ENCODE measurements at places on chromosomes 7 and 10.

DNA sequence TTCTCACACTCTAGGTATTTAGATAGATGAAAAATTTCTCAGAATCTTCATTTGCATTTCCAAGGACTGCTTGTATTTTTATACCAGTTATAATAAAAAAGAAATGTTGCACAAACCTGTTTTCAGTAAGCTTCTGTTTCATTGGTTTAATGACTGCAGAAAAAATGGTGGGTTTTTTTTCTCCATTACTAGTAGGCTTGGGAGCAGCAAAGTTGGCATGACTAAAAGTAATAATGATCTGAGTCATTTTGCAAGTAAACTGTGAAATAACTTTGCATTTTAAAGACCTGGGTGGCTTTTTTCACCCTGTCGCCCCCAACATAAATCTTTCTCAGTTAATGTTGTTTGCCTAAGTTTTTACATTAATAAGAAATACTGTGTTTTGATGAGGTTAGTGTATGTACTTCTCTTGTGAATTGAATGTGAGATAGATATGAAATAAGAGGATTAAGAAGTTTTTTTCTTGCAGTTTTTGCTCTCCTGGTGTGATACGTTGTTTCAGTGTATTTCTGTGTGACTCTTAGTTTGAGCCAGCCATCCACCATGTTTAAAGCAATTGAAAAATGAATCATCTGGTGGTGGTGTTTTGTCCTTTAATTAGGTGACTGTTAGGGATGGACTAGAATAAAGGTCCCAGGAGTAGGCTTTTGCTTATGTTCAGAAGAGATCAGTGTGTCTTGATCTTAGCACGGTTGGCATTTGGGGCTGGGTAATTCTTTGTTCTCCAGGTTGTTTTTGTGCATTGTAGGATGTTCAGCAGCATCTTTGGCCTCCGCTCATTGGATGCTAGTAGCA lies 1.8 kb downstream of the GNAI1 start:
- no peak for DNase-seq

DNA sequence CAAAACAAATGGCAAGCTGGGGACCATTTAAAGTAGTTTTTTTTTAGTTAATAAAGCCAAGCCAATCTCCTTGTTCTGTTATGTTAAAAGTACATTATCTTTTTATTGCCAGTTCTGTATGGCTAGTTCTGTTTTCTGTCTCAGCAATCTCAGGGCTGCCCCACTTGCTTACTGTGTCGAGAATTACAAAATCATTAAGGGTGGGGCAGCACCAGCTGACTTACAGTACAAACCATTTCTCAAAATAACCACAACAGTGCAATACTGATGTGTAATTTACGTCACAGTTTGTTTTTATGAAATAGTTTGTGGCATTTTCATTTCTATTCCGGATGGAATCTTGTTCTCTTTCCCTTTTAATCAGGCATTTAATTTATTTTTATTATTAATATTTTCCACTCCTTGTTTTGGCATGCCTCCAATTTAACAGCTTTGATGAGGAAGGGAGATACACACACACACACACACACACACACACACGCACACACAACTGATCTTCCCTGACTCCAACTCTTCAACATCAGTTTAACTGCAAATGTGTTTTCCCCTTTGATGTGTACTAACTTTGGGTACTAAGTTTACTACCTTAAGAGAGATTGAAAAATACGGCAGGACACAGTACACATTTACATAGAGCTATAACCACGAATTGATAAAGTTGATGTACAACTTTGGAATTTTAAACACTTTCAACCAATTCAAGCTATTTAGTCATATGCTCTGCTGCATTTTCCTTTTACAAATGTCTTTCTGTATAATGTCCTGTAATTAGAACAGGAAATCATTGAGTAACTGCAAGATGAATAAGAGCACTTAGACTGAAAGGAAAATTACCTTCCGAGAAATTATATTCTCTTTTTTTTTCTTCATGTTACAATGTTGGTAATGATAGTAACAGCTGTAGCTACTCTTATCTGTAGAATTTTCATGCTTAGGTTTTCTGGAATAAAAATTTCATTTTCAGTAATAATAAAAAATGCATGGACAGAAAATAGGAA lies 91.5 kb downstream of the ARID5B start:
- peak; percentile 25 for DNase-seq

DNA sequence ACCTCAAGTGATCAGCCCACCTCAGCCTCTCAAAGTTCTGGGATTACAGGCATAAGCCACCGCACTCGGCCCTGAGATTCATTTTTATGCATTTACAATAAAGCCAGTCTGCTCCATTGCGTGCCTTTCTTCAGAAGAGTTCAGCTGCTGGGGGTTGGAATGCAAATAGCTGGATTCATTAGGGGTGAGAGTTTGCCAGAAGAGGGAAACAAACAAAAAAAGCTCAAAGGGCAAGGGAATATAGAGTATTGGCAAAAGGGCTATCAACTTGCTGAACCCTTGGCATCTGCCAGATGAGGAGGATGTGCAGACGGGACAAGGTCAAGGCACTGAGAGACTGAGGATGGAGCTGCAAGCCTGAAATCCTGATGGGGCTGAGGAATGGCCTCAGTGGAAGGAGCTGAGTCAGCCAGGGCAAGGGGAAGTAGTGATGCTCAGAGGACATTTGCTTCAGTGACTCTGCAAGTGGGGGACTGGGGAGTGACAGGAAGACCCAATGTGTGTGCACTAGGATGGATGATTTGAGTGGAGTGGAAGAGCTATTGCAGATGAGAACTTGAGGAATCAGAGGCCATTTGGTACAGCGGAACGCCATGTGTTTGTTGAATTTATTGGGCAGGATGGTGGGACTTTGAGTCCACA lies 75.0 kb upstream of the ARMC3 start:
- no peak for DNase-seq

- no peak for DNase-seq
Measured at GRCh38 chr7:45055594-45056219, 33.1 kb downstream of the NACAD start.

DNA sequence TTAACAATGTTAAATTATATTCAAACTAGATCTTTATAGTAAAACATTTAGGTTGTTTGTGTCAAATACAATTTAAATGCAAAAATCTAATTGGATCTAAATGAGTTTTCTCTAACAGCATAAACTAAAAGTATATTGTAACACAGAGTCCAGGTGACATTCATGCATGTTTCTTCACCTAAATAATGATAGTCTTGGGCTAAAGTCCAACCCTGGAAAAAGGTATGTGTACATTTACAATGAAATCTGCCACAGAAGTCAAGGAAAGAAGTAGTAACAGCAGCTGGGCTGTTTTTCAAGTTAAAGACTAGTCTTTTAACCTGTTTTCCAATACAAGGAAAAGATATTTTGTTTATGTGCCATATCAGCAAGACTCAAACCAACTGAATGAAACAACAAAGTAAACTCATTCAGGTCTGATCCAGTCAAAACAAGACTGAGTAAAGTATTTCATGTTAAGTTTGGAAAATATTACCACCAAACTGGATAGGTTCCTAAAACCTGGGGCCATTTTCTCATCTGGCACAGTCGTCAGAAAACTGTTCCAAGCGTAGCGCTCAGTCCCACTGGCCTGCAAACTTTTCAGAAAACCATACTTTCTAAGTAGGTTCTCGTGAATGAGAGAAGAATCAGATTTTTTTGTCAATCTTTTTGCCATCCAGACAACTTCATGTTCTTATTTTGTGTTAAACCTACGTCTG lies 349.2 kb downstream of the HGF start:
- DNase-seq = no peak

GRCh38 chr10:23024002-23024401 lies 71.4 kb upstream of the MSRB2 start:
- no peak for DNase-seq

GRCh38 chr10:61071580-61071979 lies 127.6 kb upstream of the RHOBTB1 start:
- DNase-seq = no peak

DNA sequence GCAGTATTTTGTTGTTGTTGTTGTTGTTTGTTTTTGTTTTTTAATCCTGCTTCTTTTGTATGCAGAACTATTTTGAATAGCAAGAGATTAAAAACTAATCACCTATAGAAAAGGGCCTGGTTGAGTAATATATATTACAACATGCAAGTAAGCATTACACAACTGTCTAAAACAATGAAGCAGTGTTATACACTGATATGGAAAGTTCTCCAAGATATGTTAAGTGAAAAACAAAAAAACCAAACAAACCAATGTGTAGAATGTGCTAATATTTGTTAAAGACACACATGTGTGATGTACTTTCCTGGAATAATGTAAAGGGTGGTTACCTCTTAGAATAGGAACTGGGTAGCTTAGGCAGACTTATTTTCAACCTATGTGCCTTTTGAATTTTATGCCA lies 117.4 kb downstream of the ZNF365 start:
- no peak for DNase-seq

DNA sequence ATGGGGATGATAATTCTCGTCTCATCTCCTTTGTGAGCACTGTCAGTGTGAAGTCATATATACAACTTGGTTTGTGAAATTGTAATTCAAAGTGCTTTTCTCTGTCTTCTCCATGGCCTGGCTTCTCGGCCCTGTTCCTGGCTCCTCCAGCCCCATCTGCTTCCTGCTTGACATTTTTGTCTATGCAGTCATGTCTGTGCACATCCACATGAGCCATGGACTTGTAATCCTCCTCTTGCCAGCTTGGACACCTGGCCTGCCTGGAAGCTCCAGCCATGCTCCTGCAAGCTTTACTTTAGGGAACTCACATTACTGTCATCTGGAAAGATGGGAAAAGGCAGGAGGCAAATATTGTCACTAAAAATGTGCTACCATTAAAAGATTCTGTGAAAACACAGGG lies 576.0 kb upstream of the DPP6 start:
- no peak for DNase-seq

DNA sequence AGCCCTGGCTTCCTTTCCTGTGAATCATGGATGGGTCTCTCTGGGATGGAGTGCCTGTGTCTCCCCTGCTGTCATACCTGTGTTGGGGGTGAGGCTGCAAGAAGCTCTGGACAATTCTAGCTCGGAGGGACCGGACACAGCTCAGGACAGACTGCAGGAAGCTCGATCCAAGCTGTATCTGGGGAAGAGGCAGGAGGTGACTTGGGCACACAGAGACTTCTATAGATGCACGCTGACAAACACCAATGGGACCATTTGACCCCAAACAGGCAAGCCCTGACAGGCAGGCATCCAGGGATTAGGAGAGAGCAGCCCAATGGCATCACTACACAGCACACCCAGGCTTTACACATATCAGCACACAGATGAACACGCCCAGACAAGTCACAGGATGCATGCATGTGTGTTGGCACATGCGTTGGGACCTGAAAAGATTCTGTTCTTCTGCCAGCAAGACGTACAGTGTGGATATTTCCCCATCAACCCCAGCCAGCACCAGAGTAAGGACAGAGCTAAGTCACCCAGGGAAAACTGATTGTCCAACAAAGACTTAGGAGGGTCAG lies 4.5 kb downstream of the LLCFC1 start:
- no peak for DNase-seq

DNA sequence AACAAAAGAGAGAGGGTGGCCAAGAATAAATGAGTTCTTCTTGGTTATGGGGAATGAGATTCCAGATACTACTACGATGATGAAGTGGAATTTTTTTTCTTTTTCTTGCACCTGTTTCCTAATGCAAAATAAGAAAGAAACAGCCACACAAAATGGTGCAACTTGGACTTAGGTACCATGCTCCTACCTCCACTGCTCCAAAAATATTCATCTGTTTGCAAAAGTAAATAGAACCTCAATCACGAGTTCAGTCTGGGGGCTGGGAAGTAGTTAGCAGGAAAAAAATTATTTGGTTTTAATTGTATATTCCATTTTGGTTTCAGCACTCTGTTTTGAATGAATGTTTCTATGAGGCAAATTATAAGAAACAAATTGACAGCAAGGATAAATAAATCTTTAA lies 73.5 kb downstream of the SLC25A13 start:
- DNase-seq = no peak

DNA sequence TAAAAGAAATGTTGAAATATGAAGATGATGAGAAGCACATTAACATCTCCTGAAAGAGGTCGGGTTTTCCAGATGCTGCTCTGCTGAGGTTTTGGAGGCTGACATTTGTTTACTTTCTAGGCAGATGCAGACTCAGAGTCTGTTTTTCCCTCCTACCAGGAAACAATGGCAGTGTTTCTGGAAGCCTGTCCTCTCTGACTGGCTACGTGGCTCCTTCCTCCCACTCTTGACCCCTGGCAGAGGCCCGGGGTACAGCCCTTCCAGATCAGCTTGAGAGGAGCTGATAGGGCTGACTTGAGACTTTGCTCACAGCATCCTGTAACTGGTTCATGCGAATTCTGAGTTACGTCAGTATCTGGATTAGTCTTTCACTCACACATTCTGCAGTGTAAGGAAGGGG lies 41.1 kb upstream of the IL15RA start:
- peak; percentile 79 for DNase-seq

DNA sequence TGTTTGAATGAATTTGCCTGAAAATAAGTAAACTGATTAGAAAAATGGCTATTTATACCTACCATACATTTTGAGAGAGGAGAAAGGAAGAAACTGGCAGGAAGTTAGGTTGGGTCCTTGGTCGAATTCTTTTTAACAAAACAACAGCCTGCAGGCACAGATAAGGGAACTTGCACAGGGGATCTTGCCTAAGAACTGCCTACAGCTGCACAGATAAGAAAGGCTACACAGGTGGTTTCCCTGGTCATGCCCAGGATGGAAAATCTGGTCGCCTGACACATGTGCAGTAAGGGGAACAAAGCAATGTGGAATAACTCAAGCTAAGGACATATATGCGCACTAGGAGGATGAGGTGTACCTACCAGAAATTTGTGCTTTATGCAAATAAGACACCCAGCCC lies 732.1 kb upstream of the POT1 start:
- DNase-seq = no peak

DNA sequence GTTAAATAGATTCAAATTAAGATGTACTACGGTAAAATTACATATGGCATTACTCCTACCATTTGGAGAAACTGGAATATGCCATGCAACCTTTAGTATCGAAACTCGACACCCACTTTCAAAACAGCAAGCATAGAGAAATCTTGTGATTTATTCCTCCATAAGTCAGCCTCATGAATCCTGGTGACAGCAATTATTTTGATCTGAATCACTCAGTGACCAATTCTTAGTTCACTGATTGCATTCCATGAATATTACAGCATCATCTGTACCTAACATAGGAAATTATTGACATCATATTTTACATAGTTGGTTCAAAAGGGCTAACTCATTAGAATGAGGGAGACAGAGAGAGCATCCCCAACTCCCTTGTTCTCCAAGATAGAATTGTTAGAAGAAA lies 89.6 kb downstream of the CACNB2 start:
- no peak for DNase-seq

DNA sequence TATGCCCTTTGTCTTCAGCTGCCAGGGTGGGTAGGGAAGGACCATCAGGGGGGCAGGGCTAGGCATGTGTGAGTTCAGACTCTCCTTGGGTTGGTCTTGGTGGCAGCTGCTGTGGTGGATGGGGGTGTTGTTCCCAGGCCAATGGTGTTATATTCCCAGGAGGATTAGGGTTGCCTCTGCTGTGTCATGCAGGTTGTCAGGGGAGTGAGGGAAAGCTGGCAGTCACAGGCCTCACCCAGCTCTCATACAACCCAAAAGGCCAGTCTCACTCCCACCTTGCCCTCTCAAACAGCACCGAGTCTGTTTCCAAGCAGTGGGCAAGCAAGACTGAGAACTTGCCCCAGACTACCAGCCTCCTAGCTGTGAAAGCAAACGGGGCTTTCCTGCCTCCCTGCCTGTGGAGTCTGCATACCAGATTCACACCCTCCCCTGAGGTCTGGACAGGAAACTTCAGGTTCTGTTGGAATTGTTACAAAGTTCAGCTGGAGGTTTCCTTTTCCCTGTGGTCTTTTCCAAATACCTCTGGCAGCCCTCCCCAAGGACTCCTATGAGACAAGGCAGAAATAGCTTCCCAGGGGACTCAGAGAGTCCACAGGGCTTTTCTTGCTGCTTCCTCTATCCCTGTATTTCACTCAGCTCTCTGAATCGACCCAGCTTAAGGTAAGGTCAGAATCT lies 1.4 kb downstream of the HYAL4 start:
- no peak for DNase-seq

Measured in ovary (tissue), 10 donors.